SK-N-SH (cell line): ENCODE measurements at places on chromosomes 3 and 15. TPM values are rescaled to one million over a fixed set of nuclear protein-coding genes. Genes with fewer than 3 reads are reported as not detected.

Gene XYLB
- polyA plus RNA-seq = 2.7 and 3.6 TPM in 2 replicates

GRCh38 chr3:138861798-138862197, 27.1 kb upstream of the PIK3CB start:
- no peak for DNase-seq

GRCh38 chr3:42045708-42046243, 45.4 kb upstream of the TRAK1 start:
- no peak for DNase-seq

- DNase-seq = no peak
Measured at GRCh38 chr3:141400073-141400971, 32.0 kb downstream of the ZBTB38 start.

Gene CHL1
- polyA plus RNA-seq = not detected in 2 replicates
